ENCODE measurements at places on chromosomes 12 and 14.

DNA sequence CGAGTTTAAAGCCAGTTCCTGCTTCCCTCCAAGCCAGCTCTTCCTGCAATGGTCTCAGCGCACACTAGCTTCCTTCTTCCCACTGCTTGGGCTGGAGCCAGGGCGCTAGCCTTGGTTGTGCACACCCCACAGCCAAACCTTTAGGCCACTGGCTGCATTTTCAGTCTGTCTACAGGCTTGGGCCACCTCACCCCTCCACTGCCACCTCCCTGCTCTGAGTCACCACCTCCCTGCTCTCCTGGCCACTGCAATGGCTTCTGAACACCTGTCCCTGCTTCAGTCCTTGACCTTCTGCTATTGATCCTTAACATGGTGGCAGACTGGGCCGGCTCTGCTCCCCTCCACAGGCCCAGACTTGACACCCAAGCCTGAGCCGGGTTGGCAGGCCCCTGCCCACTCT lies 151.1 kb downstream of the RBM19 start:
- DNase-seq: no peak

- DNase-seq: no peak
These were observed 200.3 kb upstream of the PLEKHG7 start for GRCh38 chr12:92502417-92503028.

- DNase-seq: no peak
These were observed 337.2 kb downstream of the RPS29 start for GRCh38 chr14:49249022-49249421.

DNA sequence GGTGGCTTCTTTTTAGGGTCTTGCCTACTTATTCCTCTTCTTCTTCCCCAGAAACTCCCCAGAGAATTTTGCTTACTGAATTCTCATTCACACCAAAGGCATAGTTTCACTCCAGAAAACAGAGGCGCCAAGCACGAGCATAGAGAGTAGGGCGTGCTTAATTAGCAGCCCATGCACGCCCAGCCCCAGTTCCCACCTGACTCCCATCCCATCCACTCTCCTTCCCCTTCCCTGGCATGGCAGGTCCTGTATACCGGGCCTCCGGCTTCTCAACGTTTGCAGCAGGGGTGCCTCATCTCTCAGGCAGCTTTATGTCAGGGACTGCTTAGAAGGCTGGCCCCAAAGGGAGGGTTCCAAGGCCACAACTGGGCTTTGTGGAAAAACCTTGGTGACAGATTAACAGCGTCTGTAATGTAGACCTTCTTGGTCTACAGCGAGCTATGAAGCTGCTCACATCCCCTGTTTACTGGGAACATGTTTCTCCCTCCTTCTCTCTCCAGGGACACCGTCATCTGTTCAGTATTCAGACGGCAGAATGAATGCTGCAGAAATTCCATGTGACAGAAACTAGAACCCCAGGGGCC lies 62.7 kb downstream of the ACTN1 start:
- no peak for DNase-seq

- DNase-seq: no peak
These were observed 4.6 kb downstream of the FOXN4 start for GRCh38 chr12:109304485-109304884.

- DNase-seq: no peak
These were observed 42.2 kb upstream of the NR2C1 start for GRCh38 chr12:95115641-95116040.
